ENCODE measurements at places on chromosomes 12 and 14. TPM values are rescaled to one million over a fixed set of nuclear protein-coding genes. Genes with fewer than 3 reads are reported as not detected.

- no peak overlapping the region for H3K4me3 ChIP-seq
- peaks cover 3% of the 10 kb centered on the region for H3K27me3 ChIP-seq
- DNase-seq: no peak
Observed at GRCh38 chr12:69196302-69197288, 42.8 kb upstream of the CPSF6 start.

DNA sequence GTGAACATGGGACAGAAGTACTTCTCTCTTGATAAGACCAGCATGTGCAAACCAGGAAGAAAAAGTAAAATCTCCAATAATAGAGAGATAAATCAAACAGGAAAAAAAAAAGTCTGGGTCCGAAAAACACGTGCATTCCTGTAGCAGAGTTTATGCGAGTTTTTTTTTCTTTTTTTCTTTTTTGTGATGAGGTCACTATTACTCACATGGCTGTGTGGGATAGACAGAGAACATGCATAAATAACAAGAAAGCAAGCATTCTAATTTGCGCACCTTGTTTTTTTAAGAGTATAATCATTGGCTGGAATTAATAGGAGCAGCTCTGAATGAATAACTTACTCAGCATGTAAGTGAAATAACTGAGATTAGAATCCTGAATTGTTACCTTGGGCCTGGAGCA is 91.9 kb upstream of the CPM start:
- H3K27me3 ChIP-seq: peaks cover 33% of the 10 kb centered on the region
- no peak overlapping the region for H3K4me3 ChIP-seq
- H3K36me3 ChIP-seq: no peaks in the 10 kb centered on the region
- H3K27ac ChIP-seq: no peak overlapping the region

DNA sequence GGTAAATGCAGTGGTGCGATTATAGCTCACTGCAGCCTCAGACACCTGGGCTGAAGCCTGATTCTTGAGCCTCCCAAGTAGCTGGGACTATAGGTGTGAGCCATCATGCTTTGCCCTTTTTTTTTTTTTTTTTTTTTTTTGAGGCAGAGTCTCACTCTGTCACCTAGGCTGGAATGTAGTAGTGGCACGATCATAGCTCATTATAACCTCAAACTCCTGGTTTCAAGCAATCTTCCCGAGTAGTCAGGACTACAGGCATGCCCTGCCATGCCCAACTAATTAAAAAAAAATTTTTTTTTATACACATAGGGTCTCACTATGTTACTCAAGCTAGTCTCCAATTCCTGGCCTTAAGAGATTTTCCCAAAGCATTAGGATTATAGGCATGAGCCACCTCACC is 6.9 kb downstream of the ATP2A2 start:
- H3K27me3 ChIP-seq: no peaks in the 10 kb centered on the region
- peaks cover 69% of the 10 kb centered on the region for H3K4me1 ChIP-seq
- peaks cover 94% of the 10 kb centered on the region for H3K36me3 ChIP-seq
- DNase-seq: peak; percentile 0
- H3K27ac ChIP-seq: no peak overlapping the region

DNA sequence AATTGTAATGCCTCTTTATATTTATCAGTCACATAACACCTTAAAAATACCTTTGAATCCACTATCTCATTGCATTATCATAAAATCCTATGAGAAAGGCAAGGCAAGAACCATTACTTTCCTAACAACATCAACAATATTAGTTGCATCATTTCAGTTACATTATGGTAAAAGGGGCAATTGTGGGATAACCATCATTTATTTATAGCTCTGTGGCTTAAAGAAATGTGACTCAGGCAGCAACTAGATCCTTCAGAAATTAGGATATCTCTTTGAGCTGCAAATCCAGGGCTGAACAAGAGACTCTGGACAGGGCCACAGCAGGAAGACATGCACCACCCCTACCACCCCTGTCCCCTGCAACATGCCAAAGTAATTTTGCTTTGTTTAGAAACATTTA is 36.4 kb downstream of the EPS8 start:
- no peaks in the 10 kb centered on the region for H3K4me1 ChIP-seq
- no peak for DNase-seq
- no peaks in the 10 kb centered on the region for H3K36me3 ChIP-seq
- no peak overlapping the region for H3K4me3 ChIP-seq
- H3K27me3 ChIP-seq: no peaks in the 10 kb centered on the region

GRCh38 chr12:100795174-100795799 is 711 bp downstream of the ANO4 start:
- no peaks in the 10 kb centered on the region for H3K36me3 ChIP-seq
- H3K27me3 ChIP-seq: peaks cover 10% of the 10 kb centered on the region
- no peak overlapping the region for H3K27ac ChIP-seq
- no peak for DNase-seq
- H3K4me1 ChIP-seq: no peaks in the 10 kb centered on the region
- H3K4me3 ChIP-seq: no peak overlapping the region

- peaks cover 36% of the 10 kb centered on the region for H3K36me3 ChIP-seq
- DNase-seq: no peak
- no peaks in the 10 kb centered on the region for H3K4me1 ChIP-seq
- no peaks in the 10 kb centered on the region for H3K27me3 ChIP-seq
- H3K27ac ChIP-seq: no peak overlapping the region
Observed at GRCh38 chr14:77520555-77520954, 21.9 kb upstream of the ISM2 start.

DNA sequence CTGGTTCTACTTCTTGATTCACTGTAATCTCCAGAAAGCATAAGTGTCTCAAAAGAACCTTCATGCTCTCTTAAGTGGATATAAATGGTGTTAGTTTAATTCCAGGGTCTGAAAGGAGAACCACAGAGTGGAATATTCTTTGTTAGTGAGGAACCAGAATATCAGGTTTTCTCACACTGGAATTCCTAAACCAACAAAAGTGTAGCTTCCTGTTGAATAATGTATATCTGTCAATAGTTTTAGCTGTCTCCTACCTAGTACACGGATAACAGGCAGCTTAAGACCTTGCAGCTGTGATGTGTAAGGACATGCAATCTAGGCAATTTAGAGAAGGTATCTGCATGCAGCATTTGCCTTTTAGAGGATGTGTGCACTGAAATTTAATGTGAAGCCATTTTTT is 24.0 kb downstream of the LRIG3 start:
- H3K27ac ChIP-seq: no peak overlapping the region
- H3K36me3 ChIP-seq: no peaks in the 10 kb centered on the region
- H3K4me1 ChIP-seq: no peaks in the 10 kb centered on the region
- H3K4me3 ChIP-seq: no peak overlapping the region
- no peaks in the 10 kb centered on the region for H3K27me3 ChIP-seq
- DNase-seq: no peak

The KCNC2 gene
- total RNA-seq: not detected

The POP5 gene
- total RNA-seq: 38.8 TPM

The PCBP2 gene
- 756 TPM for total RNA-seq

The B4GALNT1 gene
- total RNA-seq: 1.4 TPM
